ENCODE measurements at places on chromosomes 12 and 14.

DNA sequence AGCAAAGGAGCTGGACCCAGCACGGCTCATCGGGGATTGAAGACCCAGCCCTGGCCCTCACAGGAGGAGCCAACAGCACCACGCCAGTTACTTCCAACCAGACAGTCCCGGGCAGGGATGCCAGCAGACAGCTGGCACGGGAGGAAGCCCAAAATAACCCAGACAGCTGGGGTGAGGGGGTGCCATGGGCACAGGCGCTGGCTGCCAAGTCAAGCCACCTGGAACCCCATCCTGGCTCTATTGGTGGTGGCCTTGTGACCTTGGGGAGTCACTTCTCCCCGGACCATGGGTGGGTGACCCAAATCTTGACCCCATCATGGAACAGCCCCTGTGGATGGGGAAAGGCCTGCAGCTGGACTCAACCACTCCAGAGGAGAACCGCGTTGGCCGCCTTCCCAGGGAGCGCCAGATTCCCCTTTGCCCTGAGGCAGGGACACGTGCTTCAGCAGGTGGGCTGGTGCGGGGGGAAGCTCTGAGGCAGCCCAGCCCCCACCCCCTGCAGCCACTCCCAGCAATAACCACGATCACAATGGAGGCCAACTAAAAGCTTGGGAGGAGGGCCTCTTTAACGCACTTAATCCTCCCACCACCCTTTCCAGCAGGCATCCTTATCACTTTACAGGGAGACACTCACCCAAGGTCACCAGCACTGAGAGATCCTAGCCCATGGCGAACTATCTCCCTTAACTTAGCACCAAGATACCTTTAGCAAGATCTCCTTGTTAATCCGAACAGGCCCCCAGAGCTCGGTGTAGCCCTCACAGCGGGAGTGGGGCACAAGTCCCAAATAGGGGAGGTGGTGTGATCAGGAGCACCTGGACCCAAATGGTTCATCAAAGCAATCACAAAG lies 4.7 kb upstream of the RHOF start:
- no peak for DNase-seq

DNA sequence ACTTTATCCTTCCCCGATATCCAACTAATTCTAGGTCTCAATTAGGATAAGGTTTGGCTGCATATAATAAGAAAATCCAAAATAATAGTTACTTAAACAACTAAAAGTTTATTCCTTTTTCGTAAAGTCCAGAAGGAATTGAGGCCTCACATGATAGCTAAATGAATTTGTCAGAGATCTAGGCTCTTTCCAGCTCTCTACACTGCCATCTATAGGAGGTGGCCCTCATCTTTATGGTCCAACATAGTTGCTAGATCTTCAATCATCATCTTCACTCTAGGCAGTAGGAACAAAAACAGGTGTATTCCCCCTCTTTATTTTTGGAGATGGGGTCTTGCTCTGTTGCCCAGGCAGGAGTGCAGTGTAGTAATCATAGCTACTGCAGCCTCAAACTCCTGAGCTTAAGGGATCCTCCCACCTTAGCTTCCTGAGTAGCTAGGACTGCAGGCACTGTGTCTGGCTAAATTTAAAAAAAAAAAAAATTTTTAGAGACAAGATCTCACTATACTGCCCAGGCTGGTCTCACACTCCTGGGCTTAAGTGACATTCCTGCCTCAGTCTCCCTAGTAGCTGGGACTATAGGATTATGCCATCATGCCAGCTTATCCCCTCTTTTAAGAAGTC lies 46.5 kb upstream of the SAV1 start:
- DNase-seq, result no peak

DNA sequence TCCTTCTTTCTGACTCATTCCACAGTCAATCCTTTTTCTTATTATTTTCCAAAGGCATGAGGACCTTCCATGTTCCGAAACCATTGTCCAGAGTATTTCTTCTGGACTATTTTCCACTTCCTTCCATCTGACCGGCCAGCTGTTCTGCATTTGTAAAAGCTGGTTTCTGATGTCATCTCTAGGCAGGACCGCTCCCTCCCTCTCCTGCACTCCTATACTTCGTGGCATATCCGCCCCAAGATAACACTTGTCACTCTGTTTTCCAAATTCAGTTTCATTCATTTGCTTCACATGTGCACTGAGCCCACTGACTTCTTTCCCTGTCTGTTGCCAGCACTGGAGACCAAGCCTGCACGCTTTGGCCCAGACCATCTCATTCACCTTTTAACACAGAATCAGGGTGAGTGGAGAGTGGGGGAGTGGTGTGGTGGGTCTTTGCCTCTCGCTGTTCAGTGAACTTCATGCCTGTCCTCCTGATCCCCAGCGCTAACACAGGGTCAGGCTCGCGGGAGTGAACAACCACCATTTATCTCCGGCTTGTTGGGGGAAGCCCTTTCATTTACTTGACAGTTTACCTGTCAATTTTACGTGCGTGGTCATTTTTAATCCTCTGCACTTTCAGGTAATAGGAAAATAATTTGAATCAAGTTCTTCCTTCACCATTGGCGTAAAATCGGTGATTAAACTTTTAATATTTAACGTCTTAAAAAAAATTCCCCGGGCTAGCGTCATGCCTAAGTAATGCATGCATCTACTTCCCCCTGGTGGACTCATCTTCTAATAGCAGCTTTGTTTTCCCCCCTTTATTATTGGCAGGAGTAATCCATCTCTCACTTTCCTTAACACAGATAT lies 52.5 kb downstream of the C12orf75 start:
- no peak for DNase-seq

DNA sequence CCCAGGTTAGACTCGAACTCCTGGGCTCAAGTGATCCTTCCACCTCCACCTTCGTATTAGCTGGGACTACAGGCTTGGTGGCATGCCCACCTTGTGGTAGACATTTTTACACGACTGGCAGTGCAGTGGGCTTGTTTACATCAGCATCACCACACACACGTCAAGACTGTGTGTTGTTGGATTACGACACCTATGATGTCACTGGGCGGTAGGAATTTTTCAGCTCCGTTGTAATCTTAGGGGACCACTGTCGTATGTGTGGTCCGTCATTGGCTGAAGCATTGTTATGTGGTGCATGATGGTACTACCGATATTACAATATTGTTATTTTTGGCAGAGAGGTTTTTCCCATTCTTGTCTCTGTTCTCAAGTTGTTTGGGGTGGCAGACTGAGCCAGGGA lies 50.7 kb downstream of the TSPAN9 start:
- DNase-seq, result no peak

GRCh38 chr12:52645982-52646381 lies 6.0 kb downstream of the KRT2 start:
- no peak for DNase-seq

- no peak for DNase-seq
Measured at GRCh38 chr12:72105849-72106248, 166.3 kb upstream of the TRHDE start.

GRCh38 chr12:79634957-79635471 lies 55.8 kb downstream of the PAWR start:
- no peak for DNase-seq

- DNase-seq, result no peak
Measured at GRCh38 chr12:67662910-67663538, 14.5 kb downstream of the DYRK2 start.

GRCh38 chr14:90398315-90398839 lies 1.5 kb downstream of the CALM1 start:
- no peak for DNase-seq
